ENCODE measurements at places on chromosomes 12 and 14.

DNA sequence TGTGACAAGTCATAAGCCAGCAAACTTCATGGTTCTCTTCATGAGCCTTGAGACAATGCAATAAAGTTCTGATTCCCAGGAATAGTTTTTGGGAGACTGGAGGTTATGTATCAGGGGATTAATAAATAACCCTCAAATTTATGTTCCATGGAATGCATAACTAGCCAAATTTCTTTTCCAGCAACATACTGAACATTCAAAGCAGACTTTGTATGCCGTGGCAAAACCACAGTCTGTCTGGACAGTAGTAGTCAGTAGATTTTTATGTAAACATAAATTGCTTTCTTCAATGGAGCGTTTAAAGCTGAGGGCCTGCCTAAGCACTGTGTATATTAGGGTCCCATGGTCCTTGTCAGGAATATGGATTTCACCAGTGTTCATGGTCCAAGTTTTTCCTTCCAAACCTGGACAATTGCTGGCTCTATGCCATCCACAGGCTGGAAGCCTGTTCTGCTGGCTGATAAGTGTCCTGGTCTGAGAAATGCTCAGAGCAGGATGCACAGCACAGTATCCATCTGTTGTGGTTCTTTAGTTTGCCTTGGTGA, 144.9 kb downstream of the SRGAP1 start:
- DNase-seq, result no peak

- no peak for DNase-seq
These were observed 81.0 kb upstream of the PTHLH start for GRCh38 chr12:28053564-28053963.

- no peak for DNase-seq
These were observed 56.9 kb downstream of the SCAF11 start for GRCh38 chr12:45933504-45933903.

DNA sequence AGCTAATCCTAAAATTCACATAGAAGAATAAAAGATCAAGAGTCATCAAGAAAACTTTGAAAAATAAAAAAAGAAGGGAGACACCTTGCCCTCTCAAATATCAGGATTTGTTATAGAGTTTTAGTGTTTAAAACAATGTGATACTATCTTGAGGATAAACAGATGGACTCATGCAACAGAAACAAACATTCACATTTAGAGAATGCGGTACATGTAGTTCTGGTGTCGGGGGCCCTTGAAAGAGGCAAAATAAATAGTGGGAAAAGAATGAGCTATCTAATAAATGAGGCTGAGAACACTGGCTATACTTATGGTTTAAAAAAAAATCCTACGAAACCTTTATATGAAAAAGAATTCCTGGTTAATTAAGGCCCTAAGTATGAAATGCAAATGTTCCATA, 127.7 kb downstream of the LLPH start:
- no peak for DNase-seq

- DNase-seq, result no peak
These were observed 125.8 kb downstream of the CCDC91 start for GRCh38 chr12:28316049-28316448.

GRCh38 chr14:102928412-102929240, 6.2 kb downstream of the AMN start:
- DNase-seq, result peak; percentile 51

DNA sequence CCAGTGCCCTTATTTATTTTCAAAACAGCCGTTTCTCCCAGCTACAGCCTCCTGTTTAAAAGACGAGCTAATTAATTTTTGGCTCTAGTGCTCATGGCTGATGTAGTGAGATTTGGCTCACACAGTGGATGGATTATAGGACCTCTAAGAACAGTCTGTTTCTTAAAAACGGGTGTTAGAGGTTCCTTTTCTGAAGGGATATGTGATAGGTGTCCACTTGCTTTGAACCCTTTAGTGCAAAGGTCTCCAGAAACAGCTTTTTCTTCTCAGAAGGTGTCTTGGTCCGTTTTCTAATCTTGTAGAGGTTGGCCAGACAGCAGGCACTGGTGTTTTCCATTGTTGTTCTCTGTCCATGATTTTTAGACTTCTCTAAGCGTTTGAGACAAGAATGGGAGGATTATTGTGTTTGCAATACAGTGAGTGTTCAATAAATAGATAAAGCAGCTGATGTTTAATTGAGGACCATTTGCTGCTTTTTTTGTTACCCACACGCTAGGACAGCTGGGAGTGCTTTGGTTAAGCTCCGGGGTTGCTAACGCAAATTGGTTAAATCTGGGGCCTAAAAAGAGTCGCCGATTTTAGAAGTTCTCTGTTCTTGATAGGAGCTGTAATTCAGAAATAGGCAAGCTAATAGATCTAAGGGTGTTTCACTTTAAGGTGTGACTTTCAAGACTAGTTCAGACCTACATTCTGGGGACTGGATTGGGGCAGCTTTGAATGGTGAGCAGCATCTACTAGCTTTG, 1.0 kb downstream of the BORCS5 start:
- DNase-seq, result no peak

DNA sequence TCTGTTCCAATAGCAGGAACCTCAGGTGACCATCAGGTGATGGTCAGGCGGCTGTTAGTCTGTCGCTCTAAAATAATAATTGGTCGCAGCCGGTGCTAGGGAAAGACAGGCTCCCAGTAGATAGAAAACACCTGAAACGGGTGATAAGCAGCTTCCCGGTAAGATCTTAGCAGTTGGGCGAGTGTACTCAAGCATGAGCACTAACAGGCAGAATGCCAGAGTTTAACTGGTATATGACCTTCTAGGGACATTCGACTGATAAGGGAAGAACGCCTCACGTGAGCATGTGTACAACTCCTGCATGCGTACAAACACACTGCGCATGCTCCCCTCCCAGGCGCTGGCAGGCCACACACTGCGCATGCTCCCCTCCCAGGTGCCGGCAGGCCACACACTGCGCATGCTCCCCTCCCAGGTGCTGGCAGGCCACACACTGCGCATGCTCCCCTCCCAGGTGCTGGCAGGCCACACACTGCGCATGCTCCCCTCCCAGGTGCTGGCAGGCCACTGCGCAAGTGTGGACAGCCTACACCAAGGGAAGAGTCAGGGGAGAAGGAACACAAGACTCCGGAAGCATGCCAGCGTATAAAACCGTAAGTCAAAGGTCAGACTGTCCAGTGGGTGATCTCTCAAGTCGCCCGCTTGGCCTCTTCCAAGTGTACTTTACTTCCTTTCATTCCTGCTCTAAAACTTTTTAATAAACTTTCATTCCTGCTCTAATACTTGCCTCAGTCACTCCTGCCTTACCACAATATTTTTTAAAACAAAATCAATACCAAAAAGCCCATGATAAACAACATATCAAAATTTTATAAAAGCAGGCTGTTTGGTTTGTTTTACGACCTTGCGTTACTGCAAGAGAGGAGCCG, 24.5 kb downstream of the GPRC5D start:
- peak; percentile 4 for DNase-seq

- DNase-seq, result no peak
These were observed 119.7 kb downstream of the FBXL14 start for GRCh38 chr12:1474574-1475153.

DNA sequence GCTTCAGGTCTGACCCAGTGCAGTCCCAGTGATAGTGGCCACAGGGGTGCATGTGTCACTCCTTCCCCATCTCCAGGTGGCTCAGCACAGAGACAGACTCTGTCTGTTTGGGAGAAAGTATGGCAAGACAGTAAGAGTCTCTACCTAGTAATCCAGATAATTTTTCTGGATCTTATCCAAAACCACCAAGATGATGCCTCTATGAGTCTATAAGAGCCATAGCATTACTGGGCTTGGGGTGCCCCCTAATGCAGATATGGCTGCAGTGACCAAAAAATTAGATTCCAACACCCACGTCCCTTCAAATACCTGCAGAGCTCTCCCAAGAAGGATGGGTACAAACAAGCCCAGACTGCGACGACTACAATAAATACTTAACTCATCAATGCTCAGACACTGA, 123.8 kb downstream of the GRIP1 start:
- no peak for DNase-seq

DNA sequence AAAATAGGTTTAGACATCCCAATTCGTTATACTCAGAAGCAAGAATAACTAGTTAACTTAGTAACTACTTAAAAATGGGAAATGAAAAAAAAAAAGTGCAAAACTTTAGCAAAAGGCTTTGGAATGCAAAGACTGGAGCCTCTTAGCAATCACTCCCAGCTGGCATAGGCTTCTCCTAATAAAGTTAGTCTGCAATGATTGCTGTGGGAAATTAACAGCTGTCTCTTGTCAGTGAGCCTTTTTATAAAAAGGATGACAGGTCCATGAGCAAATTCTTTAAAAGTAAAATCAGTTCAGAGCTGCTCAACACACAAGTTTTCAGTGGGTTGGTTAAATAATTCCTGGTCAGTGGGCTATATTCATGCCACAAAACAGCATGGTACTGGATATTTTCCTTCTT, 7.4 kb upstream of the SYCP3 start:
- no peak for DNase-seq

DNA sequence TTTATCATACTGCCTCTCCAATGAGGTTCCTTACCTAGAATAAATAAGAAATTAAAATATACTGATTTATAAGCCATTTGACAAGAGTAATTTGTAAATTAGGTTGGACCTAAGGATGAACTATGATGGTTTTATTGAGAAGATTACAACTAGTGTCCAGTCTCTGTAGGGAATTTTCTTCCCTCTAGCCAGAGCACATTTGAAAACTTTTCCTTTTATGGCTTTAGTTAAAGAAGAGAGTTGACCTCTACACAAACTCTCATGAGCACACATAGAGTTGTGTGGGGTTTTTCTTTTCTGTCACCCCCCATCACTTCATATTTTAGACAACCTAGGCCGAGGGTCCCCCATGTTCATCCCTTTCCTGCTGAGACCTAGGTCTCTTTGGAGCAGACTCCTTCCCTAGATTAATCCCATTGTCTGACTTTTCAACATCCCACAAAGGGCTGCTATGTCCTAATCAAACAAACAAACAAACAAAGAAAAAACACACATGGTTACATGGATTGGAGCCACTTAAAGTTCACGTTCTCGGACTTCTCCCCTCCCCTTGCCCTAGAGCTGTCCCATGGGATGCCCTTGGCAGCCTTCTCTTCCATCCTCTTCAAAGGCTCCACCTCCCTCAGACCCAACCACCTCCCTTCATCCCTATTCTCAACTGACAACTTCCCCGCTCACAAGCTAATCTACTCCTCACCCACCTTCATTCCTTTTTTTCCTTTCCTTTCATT, 40.7 kb downstream of the GPR135 start:
- no peak for DNase-seq

DNA sequence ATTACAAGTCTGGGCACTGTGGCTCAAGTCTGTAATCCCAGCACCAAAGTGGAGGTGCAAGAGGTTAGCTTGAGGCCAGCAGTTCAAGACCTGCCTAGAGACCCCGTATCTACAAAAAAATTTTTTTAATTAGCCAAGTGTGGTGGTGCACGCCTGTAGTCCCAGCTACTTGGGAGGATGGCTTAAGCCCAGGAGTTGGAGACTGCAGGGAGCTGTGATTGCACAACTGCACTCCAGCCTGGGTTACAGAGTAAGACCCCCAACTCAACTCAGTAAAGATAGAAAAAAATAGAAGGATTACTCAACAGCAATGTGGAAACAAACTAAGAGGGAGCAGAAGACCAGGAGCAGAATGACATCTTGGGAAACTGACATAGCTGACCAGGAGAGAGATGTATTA, 13.3 kb downstream of the SBNO1 start:
- no peak for DNase-seq

GRCh38 chr12:116538682-116539305, 20.4 kb upstream of the MAP1LC3B2 start:
- DNase-seq, result no peak

DNA sequence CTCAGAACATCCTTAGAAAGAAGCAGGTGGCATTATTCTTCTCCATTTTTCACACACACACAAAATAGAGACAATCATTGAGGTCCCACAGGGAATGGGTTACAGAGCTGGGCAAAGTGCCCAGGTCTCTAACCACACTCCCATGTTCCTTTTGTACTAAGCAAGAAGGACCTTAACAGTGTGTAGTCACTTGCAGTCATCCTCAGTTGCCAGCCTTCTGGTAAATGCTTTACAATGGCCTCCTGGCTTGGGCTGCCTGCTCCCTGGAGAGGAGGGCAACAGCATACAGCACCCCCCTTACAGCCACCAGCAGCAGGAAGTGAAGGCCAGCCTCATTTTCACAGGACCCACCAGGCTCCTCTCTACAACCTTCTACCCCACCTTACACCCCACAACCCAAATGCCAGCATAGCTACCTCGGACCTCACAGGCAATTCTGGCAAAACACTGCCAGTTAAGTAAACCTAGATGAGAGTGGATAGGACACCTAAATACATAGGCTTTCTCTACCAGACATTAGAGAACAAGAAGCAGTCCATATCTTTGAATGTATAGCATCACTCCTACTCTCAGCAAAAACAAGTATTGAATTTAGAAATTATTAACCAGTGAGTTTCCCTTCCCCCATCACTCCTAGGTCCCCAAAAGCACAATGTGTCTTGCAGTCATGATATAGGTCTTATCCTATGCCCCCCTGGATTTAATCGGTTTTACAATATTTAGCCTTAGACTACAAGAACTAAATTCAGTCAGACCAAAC, 88.1 kb downstream of the PPP2R5E start:
- DNase-seq, result no peak

DNA sequence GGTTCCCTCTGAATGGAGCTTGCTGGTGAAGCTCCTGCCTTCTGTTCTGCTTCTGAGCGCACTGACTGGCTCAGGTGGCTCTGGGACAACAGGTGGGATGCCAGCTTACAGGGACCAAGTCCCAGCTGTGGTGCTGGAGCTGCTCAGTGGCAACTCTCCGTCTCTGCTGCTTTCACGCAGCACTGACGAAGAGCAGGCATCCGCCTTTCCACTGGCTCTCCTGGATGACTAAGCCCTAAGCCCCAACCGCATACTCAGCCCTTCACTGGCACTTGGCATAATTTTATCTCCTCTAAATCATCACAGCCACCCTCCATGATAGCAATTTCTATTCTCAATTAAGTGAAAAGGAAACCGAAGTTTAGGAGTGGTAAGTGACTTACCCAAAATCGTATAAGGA, 3.7 kb upstream of the RTL1 start:
- no peak for DNase-seq

- no peak for DNase-seq
These were observed 14.8 kb downstream of the KCNJ8 start for GRCh38 chr12:21759737-21760136.

GRCh38 chr14:96094211-96094610, 55.0 kb downstream of the C14orf132 start:
- DNase-seq, result no peak

- DNase-seq, result no peak
These were observed 36.9 kb downstream of the PSEN1 start for GRCh38 chr14:73173092-73173735.

All from stimulated activated CD4-positive, alpha-beta T cell treated with anti-CD3 and anti-CD28 coated beads, TNF-alpha, amount 100 ng/mL, for 24 hours (primary cell).